ENCODE measurements at places on chromosomes 4 and X.

- no peak for DNase-seq
Observed at GRCh38 chr4:185914583-185915199, 102.7 kb upstream of the SORBS2 start.

- no peak for DNase-seq
Observed at GRCh38 chr4:25760518-25761157, 102.2 kb downstream of the SEL1L3 start.

- DNase-seq, result no peak
Observed at GRCh38 chr4:171759274-171759673, 53.9 kb upstream of the GALNTL6 start.

GRCh38 chr4:98485816-98486345 lies 172.5 kb downstream of the TSPAN5 start:
- no peak for DNase-seq

DNA sequence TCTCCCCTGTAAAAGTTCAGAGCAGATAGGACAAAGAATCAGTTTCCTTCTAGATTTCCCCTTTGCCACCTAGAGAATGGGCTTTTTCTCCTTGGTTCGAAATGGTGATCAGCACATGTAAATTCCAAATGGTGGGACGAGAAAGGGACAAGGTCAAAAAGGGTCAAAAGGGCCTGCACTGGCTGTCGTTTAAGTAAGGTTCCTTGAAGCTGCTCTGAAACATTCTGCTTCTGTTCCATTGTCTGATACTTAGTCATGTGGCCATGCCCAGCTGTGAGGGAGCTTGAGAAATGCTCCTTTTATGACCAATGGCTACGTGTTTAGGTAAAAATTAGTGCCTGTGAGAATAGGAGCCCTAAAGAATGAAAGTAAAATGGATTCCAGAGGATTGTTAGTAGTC lies 165.9 kb upstream of the CENPE start:
- no peak for DNase-seq

- no peak for DNase-seq
Observed at GRCh38 chr4:10072420-10073017, 44.1 kb downstream of the WDR1 start.

- DNase-seq, result no peak
Observed at GRCh38 chr4:122156819-122157218, 4.7 kb downstream of the BLTP1 start.

- DNase-seq, result no peak
Observed at GRCh38 chr4:165439981-165440380, 61.2 kb downstream of the CPE start.

- no peak for DNase-seq
Observed at GRCh38 chrX:12802741-12803140, 11.5 kb downstream of the PRPS2 start.

DNA sequence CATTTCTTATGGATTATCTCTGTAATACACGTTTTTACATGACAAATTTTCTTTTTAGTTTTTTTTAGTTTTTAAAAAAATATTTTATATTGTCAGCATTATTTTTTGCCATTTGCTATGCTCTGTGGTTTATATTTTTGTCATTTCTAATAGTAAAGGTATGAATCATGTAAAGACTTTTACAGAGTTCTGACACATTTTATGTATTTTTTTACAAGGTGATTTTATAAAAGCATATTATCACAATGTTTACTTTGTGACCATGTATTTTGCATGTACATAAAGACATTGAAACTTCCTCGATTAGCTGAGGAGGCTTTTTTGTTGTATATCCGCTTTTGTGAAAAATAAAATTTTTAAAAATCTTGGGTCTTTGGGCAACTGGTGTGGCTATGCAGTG lies 1705.1 kb downstream of the PCDH7 start:
- no peak for DNase-seq

GRCh38 chrX:47831788-47832187 lies 4.9 kb upstream of the ZNF81 start:
- DNase-seq, result no peak

GRCh38 chrX:129772796-129773431 lies 6.8 kb upstream of the SASH3 start:
- peak; percentile 26 for DNase-seq

GRCh38 chr4:145557720-145558119 lies 61.5 kb upstream of the MMAA start:
- no peak for DNase-seq

GRCh38 chr4:6663596-6664393 lies 23.3 kb downstream of the MRFAP1 start:
- no peak for DNase-seq

DNA sequence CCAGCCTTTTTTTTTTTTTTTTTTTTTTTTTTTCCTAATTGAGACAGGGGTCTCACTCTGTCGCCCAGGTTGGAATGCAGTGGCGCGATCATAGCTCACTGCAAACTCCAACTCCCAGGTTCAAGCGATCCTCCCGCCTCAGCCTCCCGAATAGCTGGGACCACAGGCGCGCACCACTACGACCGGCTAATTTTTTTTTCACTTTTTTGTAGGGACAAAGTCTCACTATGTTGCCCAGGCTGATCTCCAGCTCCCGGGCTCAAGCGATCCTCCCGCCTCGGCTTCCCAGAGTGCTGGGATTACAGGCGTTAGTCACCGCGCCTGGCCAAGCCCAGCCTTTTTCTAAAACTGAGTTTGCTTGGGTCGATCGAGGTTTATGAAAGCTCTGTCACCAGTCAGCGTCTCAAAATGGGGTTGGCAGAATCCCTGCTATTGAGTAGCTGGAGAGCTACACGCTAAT lies 1.3 kb upstream of the OTUD5 start:
- no peak for DNase-seq

DNA sequence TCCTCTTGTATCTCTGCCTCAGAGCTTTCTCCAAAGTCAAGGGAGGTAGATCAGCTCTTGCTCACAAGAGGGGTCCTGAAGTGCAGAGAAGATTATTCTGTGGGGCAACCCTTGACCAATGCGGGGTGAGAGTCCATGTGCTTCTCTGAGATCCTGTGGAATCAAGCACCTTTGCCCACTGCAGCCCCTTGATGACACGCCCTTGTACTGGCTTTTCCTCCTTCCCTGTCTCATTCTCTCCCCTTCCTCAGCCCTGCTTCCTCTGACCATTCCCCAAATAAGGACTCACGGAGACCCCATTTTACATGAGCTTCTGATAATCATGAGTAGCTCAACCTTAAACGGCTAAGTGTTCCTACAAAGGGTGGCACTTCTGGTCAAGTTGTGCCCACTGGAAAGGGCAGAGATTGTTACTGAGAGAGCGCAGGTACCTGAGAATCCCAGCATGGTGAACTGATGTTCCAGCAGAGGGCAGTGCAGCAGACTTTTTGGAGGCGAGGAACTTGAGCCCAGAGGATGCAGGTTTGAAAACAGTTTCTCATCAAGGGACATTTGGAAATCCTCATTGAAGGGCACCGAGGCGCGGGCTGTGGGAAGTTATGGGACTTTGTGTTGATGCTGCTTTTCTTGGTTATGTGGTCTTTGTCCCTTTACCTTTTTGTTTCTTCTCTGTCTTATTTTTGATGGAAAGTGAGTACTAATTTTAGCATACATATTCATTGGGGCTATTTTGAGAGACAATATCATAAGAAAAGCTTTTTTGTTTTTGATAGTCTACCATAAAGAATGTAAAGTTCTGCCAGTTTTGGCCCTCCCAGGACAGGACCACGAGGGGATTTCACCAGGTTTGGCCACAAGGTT lies 201.3 kb downstream of the RBM46 start:
- no peak for DNase-seq

DNA sequence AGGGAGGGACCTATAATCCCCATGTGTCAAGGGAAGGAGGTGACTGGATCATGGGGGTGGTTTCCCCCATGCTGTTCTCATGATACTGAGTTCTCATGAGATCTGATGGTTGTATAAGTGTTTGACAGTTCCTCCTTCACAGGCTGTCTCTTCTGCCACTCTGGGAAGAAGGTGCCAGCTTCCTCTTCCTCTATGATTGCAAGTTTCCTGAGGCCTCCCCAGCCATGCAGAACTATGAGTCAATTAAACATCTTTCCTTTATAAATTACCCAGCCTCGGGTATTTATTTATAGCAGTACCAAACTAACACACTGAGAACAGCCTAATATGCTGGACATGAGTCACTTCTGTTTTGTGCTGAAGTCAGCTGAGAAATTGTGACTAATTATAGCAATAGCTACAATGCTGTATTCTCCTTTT lies 656.9 kb upstream of the CPEB2 start:
- no peak for DNase-seq

GRCh38 chr4:107275225-107275624 lies 239.1 kb upstream of the DKK2 start:
- DNase-seq, result no peak

DNA sequence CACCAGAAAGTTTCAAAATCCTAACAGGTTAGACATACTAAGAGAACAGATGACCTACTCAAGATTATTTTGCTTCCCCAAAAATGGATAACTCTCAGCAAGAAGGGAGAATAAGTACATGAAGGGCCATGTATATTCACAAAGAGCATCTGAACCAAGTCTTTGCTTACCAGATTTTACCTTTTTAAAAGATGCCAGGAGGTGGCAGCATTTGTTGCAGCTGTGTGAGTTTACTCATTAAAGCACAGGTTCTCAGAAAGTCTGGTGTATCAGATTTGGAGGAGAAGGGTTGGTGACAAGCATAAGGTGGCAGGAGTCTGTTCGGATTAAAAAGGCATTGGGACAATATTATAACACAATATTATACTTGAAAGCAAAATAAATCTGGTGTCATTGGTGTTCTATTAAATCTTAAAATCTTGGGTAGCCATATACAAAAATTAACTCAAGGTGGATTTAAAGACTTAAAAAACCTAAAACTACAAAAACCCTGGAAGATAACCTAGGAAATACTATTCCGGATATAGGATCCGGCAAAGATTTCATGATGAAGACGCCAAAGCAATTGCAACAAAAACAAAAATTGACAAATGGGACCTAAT lies 51.3 kb upstream of the NFKB1 start:
- DNase-seq, result no peak

DNA sequence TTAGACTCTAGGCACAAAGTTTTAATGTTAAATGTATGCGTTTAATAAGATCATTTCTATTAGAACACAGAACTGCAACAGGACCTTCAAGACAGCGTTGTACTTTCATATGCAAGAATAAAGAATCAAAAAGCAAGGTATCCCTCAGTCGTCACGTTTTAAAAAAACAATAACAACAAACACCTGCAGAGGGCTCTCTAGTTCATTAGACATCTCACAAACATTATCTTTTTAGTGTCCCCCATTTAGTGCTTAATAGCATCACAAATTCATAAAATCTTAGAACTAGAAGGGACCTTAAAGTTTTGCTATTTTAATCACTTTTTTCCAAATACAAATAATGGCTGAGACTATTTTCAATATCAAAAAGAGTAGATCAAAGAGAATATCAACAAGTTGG lies 236.6 kb downstream of the DCHS2 start:
- no peak for DNase-seq

- DNase-seq, result no peak
Observed at GRCh38 chr4:122928930-122929329, 6.5 kb upstream of the NUDT6 start.

- no peak for DNase-seq
Observed at GRCh38 chr4:59712470-59712869, 1487.7 kb upstream of the ADGRL3 start.

- DNase-seq, result no peak
Observed at GRCh38 chr4:112860830-112861690, 188.4 kb upstream of the ANK2 start.

DNA sequence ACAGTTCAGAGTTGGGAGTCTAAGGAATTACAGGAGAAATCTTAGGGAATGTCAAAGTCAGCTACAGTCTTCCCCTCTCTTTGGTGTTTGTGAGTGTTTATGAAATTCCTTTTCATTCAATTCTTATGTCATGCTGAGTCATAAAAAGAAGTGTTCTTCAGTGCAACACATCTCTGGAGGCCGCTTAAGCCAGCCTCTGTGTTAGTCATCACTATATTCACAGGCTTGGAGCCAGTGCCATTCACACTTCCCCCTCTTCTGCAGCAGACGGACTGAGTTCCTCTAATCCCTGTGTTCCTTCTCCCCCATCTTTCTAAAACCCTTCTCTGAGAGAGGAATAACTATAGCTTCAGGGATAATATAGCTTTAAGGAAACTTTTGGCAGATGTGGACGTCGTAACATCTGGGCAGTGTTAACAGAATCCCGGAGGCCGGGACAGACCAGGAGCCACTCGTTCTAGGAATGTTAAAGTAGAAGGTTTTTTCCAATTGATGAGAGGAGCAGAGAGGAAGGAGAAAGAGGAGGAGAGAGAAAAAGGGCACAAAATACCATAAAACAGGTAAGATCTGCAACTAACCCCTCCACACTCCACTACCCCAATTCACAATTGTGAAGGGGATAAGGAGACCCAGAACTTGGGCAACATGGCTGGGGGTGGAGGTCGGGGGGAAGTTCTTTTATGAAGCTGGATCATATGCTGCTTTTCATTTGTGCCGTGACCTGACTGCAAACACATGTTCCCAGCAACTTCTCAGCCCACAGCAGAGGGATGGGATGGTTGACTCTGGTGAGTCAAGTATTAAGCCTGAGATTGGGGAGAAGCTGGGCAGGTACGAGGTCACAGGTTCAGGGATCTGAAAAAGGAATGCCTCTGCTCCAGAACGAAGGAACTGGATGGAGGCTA lies at the start of gene SRPX2:
TSS of gene SRPX2 (plus strand) at position 244 of the 905 bp plus-strand sequence. CDS start 2,124 bp downstream, outside the sequence.
- no peak for DNase-seq

DNA sequence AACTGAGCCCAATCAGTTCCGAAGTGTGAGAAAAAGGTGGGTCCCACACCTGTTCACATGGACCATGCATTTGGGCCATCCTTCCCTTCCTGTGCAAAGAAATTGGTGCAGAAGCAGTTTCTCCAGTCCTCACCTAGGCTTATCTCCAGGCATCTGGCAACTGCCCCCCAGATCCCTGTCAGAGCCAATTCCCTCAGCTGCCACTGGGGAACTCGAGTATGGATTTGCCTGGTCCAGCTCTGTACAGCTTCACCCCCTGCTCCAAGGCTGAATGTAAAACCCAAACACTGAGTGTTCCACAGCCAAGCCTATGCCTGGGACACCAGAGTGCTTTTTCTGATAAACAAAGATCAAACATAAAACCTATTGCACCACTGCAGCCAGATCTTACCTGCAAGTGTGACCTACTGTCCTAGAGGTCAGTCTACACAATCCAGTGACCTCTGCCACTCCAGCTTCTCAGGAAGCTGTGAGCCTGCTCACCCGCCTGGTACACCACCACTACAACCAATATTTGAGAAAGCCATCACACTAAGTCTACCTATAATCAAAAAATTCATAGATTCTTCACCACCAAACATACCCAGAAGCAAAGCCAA lies 136.4 kb downstream of the STPG2 start:
- no peak for DNase-seq

DNA sequence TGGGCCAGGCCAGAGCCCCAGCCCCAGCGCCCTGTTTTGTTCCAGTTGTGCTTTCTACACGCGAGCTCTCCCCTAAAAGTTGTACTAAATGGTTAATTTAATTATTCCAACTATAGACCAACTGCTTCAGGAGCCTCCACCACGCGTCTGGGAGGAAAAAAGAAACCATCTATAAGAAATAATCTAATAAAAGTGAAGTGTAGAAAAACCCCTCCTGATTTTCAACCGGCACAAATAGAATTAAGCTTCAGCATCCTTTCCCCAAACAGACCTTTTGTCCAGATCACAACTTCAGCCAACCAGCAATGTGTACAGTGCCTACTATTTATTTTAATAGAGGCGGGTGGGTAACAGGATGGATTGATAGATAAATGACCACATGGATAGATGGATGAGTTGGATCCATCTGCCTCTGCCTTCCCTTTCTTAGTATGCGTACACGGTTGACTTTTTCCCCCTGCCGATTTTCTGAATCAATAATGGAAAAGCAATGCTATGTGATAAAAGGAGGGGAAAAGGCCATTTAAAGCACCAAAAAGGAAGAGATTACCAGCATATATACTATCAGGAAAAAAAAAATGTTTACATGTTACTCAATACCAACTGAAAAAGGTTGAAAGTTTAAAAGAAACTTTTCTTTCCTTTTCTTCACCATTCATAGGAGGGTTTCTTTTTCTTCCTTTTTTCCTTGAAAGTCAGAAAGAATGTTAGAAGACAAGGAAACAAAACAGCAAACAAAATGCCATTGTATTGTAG lies 3.7 kb upstream of the PHOX2B start:
- DNase-seq, result no peak

Measured in esophagus squamous epithelium (tissue), 5 donors.